ENCODE measurements at places on chromosomes 2 and 18.

DNA sequence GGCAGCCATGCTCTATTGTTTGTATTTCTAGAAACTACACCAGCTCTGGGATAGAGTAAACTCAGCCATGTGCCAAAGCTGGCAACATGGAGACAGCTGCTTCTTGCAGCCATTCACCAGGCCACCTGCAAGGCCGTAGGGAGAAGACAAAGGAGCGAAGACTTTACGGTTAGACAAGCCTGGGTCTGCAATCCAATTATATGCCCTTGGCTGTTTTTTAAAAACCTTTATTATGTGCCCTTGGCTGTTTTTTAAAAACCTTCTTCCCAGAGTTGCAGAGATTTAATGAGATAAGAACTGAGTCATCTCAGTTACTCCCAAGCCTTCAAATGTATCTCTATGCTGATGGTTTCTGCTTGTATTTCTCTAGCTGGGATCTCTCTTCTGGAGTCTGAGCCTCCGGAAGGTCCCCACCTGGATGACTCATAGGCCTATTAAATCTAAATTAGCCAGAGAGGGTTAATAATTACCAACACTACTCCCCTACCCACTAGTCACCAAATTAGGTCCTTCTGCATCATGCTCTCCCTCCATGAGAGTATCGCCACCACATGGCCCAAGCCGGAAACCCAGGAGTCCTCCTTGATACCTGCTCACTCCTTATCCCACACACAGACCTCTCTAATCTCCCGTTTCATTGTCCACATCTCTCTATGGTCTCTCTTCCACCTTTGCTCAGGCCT, 17.5 kb upstream of the DPP4 start:
- DNase-seq: peak; percentile 6

GRCh38 chr2:119496682-119497081, 27.6 kb downstream of the SCTR start:
- no peak for DNase-seq

DNA sequence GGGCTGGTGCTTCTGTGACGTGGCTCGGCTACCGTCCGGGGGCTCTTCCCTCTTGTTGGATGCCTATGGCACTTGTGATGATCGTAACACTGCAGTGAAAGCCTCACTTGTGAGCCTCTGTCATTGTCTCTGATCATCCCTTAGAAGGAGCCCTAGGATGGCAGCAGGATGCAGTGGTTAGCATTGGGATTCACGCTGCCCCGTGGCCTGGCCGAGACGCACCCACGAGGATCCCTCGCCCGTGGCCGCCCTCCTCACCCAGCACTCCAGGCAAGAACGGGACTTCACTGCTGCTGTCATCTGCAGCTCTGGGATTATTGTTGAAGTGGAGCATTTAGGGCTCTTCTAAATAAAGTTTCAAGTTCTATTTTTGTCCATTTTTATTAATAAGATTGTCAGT, 46.8 kb upstream of the CTDP1 start:
- DNase-seq: no peak

DNA sequence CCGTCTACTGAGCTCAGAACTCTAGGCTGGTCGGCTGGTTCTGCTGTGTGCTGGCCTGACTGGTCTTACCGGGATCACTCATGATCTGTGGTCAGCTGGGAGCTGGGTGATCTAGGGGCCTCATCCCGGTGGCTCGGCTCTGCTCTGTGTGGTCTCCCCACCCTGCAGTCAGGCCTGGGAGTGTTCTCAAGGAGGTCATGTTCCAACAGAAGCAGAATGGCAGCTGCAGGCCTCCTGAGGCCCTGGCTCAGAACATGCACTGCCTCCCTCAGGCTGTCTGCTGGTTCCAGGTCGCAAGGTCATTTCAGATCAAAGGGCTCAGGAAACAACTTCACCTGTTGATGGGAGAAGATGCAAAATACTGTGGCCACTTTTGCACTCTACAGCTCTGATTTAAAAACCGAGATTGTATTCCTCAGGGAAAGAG, 81.1 kb upstream of the RFX8 start:
- DNase-seq: no peak

GRCh38 chr2:96891591-96892333, 21.9 kb upstream of the SEMA4C start:
- DNase-seq: no peak

GRCh38 chr18:54433857-54434256, 76.2 kb downstream of the C18orf54 start:
- no peak for DNase-seq

DNA sequence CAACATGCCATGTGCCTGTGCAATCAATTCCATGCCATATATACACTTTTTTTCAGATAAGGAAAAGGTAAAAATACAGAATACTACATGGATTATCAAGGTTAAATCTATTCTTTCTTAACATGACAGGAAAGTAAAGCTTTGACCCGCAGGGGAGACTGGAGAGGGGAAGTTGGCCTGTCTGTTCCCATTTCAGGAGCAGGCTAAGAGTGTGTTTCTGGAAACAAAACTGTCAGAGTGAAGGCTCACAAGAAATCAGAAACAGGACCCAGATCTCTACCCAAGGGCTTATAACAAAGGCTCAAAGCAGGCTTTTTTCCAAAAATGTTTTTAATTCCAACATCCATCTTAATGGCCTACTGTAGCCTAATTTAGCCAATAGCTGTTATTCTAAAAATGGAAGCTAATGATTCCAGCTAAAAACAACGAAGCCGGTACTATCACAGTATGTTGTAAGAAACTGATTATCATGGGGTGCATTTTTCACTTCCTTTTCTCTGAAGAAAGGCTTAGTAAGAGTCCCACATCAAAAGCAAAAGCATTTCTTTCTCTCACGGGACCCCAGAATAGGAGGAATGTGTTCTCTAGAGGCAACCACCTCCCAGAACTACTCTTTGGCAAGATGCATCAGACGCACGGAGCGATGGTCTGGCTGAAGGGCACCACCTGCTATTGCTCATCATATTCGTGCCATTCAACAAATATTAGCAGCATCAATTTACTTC, 41.4 kb downstream of the FECH start:
- DNase-seq: no peak

GRCh38 chr2:241814643-241815476, 5.9 kb downstream of the NEU4 start:
- no peak for DNase-seq

- no peak for DNase-seq
Measured at GRCh38 chr2:103605071-103605780, 843.4 kb downstream of the TMEM182 start.

DNA sequence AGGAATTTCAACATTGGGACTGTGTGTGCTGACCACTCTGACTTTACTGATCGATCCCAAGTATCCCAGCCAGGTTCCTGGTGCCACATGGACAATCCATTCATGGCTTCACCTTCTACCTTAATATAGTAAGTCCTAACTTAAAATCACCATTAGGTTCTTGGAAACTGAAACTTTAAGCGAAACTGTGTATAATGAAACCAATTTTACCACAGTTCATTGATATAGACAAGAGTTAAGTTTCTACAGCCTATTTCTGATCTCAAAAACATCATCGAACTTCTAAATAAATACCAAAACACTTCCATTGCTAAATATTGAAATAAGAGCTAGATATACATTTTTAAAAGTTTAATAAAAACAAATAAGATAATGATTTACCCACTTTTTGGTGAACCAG, 4.4 kb upstream of the EXOC6B start:
- no peak for DNase-seq

- DNase-seq: no peak
Measured at GRCh38 chr2:178860551-178860950, 53.3 kb upstream of the TTN start.

- peak; percentile 55 for DNase-seq
Measured at GRCh38 chr18:23498877-23499276, 4.4 kb upstream of the RMC1 start.

DNA sequence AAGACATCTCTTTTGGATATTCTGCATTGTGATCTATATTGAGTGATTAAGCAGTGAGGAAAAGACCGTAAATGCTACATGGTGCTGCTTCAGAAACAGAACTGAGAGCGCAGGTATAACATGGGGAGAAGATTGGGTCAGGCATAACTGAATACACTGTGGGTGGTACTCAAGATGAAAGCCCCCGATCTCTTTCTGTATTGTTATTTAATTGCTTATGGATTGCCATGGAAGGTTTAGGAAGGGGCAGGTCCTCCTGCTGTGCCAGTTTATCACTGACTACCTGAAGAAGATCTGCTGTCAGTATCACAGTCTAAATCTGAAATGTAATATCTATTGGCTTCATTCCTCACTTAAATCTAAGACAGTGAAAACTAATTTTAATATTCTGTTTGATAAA, 1568.7 kb upstream of the CELF4 start:
- no peak for DNase-seq

DNA sequence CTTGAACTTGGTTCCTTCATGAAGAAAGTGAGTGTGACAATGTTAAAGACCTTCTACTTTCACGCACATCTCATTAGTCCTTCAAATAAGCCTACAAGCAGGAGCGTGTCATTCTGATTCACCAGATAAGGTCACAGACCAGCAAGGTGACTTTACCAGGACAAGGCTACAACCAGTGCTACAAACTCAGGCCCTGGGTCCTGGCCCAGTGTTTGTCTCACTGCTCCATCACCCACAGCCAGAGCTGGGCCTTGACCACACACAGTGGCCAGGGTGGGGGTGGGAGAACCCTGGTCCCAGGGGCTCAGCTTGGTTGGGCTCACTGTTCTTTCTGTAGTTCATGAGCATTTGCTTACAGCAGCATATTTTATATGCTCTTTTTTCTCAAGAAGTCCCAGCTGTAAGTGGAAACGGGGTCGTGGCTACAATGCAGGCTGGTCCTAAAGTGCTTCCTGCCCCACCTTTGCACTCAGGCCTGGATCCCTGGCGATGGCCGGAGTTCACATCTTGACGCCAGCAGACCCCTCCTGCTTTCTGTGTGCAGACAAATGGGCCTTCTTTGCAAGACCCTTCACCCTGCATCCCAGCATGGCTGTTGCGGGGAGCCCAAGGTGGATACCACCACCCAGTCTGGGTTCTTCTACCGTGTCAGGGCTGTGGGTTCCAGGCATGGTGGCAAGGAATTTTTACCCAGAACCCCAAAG, 153.6 kb upstream of the EPAS1 start:
- no peak for DNase-seq

- no peak for DNase-seq
Measured at GRCh38 chr18:33507019-33507418, 66.5 kb upstream of the CCDC178 start.

DNA sequence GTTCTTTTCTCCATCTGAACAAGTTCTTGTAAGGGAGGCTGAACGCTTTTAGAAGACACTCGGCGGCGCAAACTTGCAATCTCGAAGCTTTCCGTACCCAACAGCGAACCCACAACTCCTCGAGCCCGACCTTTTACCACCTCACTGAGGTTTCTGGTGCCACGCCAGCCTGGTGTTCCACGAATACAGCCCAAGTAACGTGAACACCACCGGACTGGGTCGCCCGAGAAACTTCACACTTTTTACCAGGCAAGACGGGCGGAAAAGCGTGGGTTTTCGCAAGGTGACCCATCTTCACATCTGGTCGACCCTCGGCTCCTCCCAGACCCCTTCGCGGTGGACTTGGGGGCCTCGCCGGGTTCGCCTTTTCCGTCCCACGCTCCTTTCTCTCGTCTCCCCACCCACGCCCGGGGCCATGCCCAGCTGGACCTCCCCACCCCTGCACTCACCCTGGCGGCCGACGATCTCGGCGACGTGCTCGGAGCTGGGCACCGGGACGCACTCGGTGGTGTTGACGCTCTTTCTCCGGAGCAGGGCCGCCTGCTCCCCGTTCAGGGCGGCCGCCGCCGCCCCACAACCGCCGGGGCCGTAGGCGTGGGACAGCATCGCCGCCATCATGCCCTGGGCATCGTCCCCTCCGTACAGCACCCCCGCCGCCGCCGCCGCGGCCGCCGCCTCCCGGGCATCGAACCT, 1.2 kb downstream of the MEX3C start:
- DNase-seq: peak; percentile 30

DNA sequence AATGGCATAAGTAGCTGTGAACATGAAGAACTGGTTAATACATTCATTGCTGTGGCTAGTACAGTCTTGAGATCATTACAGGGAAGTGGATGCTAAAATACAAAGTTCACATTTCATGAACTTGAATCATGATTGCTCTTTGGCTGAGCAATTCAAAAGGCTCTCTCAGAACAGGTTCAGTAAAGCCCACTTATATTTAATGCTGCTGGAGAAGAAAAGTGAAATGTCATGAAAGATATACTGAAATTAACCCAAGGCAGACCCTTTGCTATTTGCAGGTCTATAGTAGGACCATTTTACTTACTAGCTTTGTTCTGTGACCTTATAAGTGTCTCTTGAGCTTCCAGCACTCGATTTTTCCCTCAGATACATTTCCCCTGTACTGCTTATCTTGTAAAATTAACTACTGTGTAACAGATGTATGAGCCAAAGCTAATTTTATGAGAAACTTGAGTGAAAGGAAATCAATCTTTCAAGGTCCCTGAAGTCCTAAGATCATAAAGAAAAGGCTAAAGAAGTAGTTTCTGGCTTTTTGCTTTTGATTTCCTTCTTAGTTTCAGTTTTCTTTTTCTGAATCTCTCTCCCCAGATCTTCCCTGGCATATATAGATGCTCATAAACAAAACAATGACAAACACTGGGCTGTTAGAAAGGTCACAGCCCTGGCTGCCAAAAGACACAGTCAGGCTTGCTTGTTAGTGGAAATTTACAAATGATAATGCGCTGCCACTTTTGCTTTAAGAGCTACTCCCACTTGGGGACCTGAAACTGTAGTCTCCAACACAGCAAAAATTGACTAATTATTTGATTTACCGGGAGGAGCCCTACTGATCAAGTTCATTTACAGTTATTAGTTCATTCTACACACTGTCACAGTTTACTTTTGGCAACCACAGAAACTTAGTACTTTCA, 132.7 kb upstream of the XPO1 start:
- no peak for DNase-seq

- DNase-seq: no peak
Measured at GRCh38 chr2:56009758-56010458, 86.3 kb upstream of the EFEMP1 start.

GRCh38 chr2:64276417-64277095, 132.3 kb upstream of the PELI1 start:
- DNase-seq: no peak

DNA sequence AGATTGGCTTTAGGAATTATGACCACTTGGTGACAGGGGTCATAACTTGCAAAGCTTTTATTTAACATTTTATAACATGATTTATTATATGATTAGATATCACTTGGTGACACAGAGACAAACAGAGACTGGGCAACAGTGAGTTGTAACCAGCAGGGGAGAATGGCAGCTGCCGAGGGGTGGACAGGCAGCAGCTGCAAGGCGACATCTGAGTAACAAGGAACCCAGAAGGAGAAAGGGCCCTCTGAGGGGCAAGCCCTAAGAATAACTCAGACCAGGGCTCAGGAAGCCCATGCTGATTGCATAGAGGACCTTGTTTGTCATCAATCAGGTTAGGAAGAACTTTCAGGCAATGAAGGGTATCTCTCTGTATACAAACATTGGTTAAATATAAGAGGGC, 339.9 kb upstream of the SOX11 start:
- no peak for DNase-seq
